ENCODE measurements at places on chromosomes 2 and 18.

- no peak for DNase-seq
Observed at GRCh38 chr2:144267239-144267638, 252.7 kb downstream of the ZEB2 start.

- DNase-seq, result peak; percentile 6
Observed at GRCh38 chr2:12048550-12048949, 302.1 kb downstream of the LPIN1 start.

- DNase-seq, result no peak
Observed at GRCh38 chr2:204251998-204252376, 293.3 kb upstream of the PARD3B start.

DNA sequence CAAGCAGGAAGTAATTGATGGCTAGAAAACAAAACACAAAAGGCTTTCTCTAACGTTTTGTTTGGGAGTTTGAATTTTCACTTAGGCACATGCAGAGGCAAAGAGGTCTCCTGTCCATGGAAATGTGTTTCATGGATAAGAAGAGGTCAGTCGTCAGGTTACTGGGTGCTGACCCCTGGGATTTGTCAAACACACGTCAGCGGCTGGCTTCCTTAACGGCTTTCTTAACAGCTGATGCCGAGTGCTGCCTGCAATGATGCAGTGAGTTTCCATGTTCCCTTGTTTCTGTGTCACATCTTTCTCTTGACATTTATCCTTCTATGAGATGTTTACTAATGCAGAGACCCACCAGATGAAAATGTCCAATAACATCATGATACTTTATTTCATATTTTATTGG lies 31.7 kb downstream of the GPR39 start:
- DNase-seq, result no peak
